ENCODE measurements at places on chromosomes 11 and 22.

GRCh38 chr11:2256951-2257700 lies 13.3 kb downstream of the ASCL2 start:
- DNase-seq, result no peak

DNA sequence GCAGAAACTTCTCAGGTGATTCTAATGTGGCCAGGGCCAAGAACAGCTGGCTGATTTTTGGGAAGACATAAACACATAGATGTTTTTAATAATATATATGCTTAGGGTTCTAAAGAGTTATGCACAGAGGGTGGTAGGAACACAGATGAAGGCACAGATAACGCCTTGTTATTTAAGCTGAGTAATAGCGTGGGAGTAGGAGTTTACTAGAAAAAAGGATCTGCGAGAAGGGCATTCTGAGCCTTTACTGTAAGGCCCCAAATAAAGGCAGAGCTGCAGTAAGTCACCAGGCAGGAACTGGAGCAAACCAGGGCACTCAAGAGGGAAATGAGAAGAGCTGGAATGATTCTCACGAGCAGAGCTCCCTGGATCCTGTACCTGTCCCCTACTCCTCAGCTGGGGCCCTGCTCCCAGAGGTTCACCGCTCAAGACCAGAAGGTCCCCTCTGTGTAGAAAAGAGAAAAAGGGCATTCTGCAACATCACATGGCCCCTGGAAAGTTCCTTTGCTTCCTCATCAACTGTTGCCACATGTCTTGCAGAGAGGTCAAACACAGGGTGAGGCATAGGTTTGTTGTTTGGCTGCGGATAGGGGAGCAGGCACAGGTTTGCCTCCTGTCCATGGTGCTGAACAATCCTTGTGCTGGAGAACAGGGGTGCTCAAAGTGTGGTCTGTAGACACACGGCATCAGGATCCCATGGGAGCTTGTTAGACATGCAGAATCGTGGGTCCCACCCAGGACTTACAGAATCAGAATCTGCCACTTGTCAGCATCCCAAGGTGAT lies 125.7 kb downstream of the TENM4 start:
- DNase-seq, result no peak

DNA sequence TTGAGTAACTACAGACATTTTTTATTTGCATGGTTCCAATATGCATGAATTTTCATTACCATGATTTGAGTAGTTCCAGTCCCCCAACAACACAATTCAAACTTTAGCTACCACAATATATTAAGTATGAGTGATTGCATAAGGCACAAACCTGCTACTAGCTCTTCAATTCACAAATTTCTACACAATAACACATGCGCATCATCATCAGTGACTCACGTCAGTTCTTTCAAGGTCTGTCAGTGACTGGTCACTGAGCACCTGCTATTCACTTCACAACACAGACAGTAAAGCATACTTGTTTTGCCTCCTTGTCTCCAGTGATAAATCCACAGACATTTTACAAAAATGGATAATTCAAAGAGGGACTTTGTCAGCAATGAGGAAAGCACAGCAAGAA lies 435.1 kb upstream of the CCDC90B start:
- no peak for DNase-seq

DNA sequence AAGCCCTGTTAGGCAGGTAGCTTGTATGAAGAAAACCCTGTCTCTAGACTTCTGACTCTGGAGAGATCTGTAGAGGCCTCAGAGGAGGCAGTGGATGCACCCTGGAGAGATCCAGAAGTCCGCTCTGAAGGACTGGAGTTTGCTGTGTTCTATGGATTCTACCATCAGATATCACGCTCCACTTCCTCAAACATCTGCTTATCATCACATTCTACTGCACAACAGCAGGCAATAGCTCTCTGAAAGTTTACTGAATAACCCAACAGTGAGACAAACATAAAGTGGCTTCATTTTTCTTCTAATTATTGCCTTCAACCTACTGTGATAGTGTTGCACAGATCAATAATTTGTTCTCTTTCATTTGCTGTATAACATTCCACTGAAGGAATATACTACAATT lies 59.0 kb upstream of the OR9Q1 start:
- DNase-seq, result no peak

DNA sequence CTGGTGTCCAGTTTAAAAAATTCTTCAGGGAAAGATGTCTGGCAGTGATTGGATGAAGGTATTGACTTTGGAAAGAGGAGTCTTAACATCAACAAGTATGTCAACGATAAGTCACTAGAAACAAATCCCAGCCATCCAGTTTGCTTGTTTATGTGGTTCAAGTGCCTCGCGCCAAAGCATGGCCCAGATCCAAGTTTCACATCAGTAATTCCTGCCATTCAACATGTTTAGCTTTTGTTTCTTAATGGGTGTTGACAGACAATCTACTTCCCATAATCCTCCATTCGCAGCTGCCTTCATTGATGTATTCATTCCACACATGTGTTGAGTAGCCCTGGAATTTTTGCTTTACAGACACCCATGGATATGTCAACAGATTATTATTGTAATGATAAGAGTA lies 77.8 kb downstream of the UBASH3B start:
- DNase-seq, result no peak

DNA sequence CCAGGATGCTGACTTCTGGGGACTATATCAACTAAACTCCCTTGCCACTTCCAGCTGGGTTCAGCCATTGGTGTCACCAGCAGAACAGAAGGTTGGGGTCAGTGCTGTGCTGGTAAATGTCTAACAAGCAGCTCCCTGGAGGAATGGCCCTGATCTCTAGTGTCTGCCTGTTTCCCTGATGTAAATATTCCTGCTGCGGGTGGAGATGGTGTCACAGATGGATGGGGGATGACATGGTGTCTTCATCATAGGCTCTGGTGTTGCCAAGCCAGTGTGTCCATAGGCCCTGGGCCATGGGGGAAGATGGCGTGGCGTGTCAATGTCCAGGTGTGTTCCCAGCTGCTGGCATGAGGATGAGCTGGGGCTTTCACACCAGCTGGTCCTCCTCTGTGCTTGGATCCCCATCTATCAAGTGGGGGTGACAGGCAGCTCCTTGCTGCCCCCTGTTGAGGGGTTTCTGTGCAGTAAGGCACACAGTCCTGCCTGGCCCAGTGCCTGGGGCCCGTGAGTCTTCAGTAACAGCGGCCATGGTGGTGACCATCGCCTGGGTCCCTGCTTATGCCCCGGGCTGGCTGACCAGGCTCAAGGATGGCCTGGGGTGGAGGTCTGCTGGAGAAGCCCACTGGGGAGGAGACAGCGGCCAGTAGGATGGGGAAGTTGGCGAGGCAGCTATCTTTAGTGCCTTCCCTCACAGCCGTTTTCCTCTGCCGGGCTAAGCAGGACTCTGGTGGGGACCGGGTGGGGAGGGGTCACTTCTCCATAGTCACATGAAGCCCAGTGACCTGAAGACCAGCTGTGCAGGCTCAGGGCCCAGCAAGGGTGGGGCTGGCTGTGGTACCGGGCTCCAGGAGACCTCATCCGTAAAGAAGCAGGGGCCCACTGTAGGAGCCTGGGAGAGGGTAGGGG lies 12.7 kb downstream of the RPL3 start:
- no peak for DNase-seq

- DNase-seq, result no peak
These were observed 43.3 kb upstream of the SYT9 start for GRCh38 chr11:7208391-7208790.

GRCh38 chr22:22245256-22245909 lies 797 bp downstream of the VPREB1 start:
- no peak for DNase-seq

DNA sequence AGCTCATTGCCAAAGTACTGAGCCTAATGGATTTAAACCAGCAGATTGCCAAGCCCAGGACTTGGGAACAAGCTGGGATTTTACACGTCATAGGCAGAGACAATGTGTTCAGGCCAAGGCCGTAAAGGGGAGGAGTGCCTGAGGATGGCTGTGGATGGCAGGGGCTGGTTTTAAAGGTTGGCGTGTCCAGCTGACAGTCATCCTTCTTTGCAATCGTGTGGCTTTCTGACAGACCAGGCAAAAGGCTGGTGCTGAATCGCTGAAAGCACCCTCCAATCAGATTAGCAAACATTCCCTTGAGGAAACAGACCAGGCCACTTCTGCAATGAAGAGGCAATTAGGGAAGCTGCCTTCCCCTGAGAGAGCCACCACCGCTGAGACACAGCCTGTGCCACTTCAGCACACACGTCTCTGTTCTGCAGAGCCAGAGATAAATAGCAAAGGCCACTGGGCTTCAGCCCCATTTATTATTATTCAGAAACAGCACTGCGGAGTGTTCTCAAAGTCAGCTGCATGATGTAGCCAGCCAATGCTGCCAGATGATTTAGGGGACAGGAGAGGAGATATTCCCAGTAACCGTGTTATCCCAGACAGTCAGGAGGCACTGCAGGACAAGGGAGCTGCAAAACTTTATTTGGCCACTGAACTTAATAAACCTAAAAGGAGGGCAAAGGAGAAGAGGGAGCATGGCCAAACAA lies 54.2 kb upstream of the CSNK2A3 start:
- no peak for DNase-seq

- no peak for DNase-seq
These were observed 3.0 kb upstream of the MRGPRD start for GRCh38 chr11:68983801-68984200.

- no peak for DNase-seq
These were observed 243.5 kb upstream of the ARHGAP20 start for GRCh38 chr11:110955776-110956175.

DNA sequence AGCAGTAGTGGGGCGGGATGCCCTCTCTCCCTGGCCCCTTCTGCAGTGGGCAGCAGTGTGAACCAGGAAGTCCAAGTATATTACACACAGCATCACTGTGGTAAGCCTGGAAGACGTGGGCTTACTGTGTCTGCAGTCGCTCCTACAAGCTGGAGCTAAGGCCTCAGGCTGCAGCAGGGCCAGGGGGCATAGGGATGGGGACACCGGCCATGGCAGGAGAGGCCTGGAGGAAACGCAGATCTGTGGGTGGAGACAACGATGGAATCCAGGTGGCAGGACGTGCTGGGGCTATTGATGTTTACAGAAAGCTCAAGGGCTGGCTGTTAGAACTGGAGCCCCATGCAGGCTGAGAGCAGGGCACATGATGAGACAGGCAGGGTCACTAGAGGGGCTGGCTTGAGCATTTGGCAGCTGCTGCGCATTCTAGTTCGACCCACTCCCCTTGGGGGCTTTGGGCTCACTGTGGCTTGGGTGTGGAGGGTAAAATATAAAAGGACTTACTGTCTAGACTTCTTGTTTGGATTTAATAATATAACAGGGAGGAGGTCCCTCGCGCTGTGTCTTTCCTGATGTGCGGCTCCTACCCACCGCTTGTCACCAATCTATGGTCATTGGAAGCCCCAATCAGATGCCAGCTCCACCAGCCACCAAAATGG lies 539.5 kb downstream of the TBC1D22A start:
- no peak for DNase-seq

DNA sequence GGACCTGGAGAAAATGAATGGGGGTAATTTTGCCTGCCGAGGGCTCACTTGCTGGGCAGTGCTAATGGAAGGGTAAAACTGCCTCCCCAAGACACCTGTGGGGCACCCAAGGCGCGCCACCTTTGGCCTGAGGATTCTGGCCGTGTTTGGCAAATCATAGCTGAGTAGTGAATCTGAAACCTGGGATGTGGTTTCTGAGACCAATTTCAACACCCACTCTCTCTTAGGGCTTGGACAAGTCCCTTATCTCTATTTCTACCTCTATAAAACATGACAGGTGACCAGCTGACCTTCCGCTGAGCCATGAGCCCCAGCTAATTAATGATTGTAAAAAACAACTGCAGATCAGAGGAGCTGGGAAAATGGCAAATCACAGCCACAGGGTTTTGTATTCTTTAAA lies 1.5 kb upstream of the PACSIN3 start:
- no peak for DNase-seq

GRCh38 chr11:23406131-23406819 lies 546.0 kb upstream of the CCDC179 start:
- DNase-seq, result no peak

DNA sequence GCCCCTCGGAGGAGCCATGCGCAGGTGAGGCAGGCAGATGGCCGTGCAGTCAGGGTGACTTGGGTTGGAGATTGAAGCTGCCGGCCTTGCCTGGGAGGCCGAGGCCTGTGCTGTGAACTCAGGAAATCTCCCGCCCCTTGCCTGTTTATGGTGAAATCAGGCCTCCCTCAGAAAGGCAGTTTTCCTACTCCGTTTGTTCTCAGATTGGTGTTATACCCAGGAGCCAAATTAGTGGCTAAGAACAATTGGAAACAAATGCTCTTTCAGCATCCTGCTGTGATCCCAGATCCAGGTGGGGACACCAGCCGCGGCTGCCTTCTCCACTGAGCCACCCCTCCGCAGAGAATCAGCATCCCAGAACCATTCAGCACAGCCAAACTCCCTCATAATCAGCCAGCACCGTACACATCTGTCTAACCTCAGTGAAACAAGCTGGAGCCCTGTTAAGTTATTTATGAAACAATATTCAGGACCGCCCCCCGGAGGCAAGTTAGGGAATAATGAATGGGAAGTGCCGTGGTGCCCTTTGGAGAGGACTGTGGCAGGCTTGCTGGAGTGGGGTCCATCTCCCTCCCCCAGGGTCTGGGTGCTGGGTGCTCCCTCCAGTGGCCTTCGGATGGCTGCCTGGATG lies 60.0 kb downstream of the PKNOX2 start:
- no peak for DNase-seq

DNA sequence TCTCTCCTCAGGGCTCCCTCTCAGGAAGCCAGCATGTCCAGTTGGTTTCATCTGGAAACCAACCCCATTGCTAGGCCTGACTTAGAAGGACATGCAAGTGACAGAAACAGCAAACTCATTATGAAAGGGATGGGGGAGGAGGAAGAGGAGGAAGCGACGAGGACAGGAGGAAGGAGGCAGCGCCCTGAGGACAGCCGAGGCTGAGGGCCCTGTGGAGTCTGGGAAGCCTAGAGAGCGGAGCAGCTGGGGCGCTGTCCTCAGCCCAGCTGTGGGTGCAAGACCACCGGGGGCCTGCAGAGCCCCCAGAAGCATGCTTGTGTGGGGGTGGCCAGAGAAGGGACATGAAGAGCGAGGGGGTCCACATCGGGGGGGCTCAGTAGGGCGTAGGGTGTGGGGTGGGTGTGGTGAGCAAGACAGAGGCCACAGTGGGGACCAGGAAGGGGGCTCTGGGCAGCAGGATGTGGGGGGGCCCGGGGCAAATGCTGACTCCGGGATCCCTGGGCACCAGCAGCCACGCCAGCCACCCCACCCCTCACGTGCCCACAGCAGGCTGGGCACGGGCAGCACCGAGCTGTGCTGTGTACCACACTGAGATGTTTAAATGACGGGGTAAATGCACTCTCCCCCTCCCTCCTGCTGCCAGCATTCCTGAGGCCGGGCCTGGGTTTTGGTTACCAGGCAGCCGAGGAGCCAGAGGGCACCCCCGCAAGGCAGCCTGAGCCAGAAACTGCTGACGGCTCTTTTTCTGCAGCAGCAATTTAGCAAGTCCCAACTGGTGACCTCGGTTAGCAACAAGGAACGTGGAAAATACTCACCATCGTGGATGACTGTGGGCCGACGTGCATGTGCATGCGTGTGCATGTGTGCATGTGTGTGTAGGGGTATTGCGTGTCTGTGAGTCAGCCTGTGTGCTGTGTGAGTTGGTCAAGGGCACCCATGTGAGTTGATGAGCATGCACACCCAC lies 82.7 kb upstream of the LINC01488 start:
- DNase-seq, result no peak

- DNase-seq, result no peak
These were observed 67.3 kb upstream of the CSNK2A3 start for GRCh38 chr11:11420191-11420898.

All from stimulated activated CD4-positive, alpha-beta T cell treated with anti-CD3 and anti-CD28 coated beads, Interleukin-15, amount 100 ng/mL, for 1 hour (primary cell).